ENCODE measurements at places on chromosomes 1 and 21.

DNA sequence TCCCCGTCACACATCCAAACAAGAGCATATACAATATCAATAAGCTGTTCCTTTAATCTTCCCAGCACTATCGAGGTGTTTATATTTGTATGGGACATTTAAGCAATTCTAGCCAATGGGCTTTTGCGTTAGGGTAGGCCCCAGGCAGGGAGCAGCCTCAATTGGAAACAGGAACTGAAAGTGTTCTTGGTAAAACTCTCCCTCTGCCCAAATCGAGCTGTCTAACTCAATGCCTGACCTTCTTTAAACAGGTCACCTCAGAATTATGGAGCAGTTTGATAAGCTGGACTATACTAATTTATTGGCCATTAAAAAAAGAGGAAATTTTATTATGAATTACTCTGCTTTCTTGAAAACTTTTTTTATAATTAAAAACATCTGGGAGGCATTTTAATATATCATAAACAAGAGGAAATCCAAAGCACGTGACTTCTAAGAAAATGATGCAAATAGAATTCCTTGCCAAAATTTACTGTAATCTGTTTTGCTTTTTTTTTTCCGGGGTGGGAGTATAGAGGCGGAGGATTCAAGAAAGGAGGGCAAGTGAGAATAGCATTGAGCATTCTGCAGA lies 498.1 kb downstream of the LMO4 start:
- no peak overlapping the region for H3K4me3 ChIP-seq
- H3K36me3 ChIP-seq: no peaks in the 10 kb centered on the region
- no peaks in the 10 kb centered on the region for H3K4me1 ChIP-seq
- H3K27me3 ChIP-seq: peaks cover 34% of the 10 kb centered on the region

- no peaks in the 10 kb centered on the region for H3K27me3 ChIP-seq
- H3K4me3 ChIP-seq: no peak overlapping the region
- no peak for DNase-seq
- H3K27ac ChIP-seq: no peak overlapping the region
- no peaks in the 10 kb centered on the region for H3K4me1 ChIP-seq
- peaks cover 5% of the 10 kb centered on the region for H3K36me3 ChIP-seq
Observed at GRCh38 chr1:228318823-228319241, 87.8 kb downstream of the TRIM11 start.

GRCh38 chr1:22727873-22728272 lies 17.2 kb downstream of the EPHB2 start:
- peaks cover 2% of the 10 kb centered on the region for H3K36me3 ChIP-seq
- H3K27me3 ChIP-seq: peaks cover 11% of the 10 kb centered on the region
- no peak overlapping the region for H3K27ac ChIP-seq

DNA sequence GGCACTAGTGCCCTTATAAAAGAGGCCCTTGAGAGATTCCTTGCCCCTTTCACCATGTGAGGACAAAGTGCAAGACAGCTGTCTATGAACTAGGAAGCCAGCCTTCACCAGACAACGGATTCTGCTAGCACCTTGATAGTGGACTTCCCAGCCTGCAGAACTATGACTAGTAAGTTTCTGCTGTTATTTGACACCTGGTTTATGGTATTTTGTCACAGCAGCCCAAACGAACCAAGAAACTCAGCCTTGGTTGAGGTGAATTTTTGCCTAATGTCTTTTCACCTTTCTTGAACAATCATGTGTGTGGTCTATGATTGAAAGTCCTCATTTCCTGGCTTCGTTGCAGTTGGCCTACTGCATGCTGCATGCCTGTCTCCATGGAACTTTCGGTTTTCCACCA lies 302.2 kb downstream of the GRIK1 start:
- H3K36me3 ChIP-seq: no peaks in the 10 kb centered on the region
- no peaks in the 10 kb centered on the region for H3K4me1 ChIP-seq
- DNase-seq: no peak
- H3K4me3 ChIP-seq: no peak overlapping the region
- H3K27me3 ChIP-seq: no peaks in the 10 kb centered on the region

DNA sequence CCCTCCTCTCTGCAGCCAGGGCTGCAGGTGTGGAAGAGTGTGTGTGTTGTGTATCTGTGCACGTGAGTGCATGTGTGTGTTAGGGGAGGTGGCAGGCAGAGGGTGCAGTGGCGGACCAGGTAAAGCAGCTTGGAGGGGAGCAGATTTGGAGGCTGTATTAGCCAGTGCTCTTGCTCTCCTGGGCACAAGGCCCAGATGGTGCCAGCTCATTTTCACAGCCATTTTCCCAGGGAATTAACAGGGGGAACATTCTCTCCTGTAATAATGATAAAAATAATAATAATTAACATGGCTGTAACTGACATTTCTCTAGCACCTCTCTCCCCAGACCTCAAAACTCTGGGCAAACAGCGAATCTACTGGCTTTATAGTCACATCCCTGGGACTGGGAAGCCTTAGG lies 43.6 kb downstream of the LRRN2 start:
- peaks cover 32% of the 10 kb centered on the region for H3K27me3 ChIP-seq
- H3K36me3 ChIP-seq: peaks cover 1% of the 10 kb centered on the region
- no peak overlapping the region for H3K27ac ChIP-seq
- H3K4me1 ChIP-seq: no peaks in the 10 kb centered on the region
- no peak overlapping the region for H3K4me3 ChIP-seq

DNA sequence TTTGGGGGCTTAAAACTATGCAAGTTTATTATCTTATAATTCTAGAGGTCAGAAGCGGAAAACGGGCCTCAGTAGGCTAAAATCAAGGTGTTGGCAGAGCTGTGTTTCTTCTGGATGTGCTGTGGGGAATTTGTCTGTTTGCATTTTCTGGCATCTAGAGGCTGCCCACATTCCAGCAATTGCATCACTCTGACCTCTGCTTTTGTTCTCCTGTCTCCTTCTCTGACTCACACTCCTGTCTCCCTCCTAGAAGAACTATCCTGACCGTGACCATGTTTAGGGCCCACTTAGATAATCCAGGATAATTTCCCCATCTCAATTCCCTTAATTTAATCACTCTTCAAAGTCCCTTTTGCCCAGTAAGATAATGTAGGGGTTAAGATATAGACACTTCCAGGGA lies 127.4 kb upstream of the DEPDC1 start:
- no peaks in the 10 kb centered on the region for H3K27me3 ChIP-seq
- H3K27ac ChIP-seq: no peak overlapping the region
- no peaks in the 10 kb centered on the region for H3K4me1 ChIP-seq
- H3K36me3 ChIP-seq: no peaks in the 10 kb centered on the region
- no peak for DNase-seq
- H3K4me3 ChIP-seq: no peak overlapping the region

DNA sequence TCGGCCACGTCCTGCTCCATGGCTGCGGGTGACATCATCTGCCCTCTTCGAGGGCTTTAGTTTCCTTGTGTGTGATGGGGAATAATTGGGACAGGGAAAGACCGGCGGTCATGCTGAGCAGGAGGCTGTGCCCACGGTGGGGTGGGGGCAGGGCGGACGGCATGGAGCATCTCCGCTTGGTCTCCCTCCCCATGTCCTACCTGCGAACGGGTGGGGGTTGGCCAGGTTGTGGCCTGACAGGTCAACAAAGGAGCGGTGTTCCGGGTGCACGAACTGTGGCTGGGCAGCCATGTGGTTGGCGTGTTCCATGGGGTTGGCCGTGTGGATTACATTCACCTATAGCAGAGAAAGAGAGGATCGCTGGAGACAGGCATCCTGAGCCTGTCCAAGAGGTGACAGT lies 80.0 kb downstream of the PIK3CD start:
- H3K4me3 ChIP-seq: peak overlapping the region; percentile 30
- DNase-seq: no peak
- peaks cover 77% of the 10 kb centered on the region for H3K36me3 ChIP-seq
- no peaks in the 10 kb centered on the region for H3K27me3 ChIP-seq
- H3K27ac ChIP-seq: peak overlapping the region; percentile 91

DNA sequence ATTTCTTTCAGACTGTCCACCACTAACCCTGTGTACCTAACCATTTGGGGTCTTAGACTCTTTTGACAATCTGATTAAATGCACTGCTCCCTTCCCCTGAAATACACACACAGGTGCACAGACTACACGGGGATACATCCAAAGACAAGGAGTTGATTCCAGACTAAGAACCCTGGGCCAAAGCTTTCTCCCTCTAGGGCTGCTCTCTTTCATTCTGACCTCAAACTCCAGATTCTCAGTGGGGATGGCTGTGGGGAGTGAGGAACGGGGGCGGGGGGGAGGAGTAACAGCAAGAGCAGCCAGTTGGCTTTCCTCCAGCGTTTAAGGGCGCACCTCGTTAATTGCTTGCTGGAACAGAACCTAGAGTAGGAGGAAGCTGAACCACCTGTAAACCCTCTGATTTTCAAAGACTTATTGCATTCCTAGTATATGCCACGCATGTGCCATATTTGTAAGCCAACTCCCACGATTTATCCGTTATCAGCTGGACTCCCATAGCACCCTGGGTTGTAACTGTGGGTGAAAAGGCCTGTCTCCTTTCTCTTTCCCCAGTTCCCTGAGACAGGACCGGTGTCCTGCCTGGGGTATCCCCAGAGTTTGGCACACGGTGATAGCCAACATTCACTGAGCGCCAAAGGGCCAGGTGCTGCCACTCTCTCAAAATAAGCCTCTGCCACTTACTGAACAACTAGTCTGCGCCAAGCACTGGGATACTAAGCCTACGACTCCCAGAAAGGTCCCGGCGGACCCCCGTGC lies 920 bp downstream of the MTHFR start:
- peak overlapping the region; percentile 99 for H3K27ac ChIP-seq
- H3K27me3 ChIP-seq: no peaks in the 10 kb centered on the region
- peaks cover 27% of the 10 kb centered on the region for H3K36me3 ChIP-seq
- DNase-seq: no peak
- H3K4me1 ChIP-seq: peaks cover 73% of the 10 kb centered on the region

DNA sequence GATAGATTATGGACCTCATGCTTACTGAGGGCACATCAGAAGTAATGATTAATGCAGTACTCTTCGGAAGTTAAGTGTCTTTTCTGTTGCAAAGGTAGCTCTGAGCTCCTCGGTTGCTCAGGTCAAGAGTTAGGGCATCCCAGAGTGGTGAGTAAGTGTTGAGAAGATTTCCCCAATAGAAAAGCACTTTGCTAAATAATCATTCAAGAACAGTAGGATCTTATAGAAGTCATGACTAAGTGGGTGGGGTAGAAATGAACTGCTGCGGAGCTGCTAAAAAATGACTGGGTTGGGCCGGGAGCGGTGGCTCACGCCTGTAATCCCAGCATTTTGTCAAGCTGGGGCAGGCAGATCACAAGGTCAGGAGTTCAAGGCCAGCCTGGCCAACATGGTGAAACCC lies 648.6 kb upstream of the CAMK1G start:
- peaks cover 1% of the 10 kb centered on the region for H3K36me3 ChIP-seq
- DNase-seq: no peak
- H3K27me3 ChIP-seq: no peaks in the 10 kb centered on the region
- no peaks in the 10 kb centered on the region for H3K4me1 ChIP-seq
- H3K4me3 ChIP-seq: no peak overlapping the region
- H3K27ac ChIP-seq: no peak overlapping the region

DNA sequence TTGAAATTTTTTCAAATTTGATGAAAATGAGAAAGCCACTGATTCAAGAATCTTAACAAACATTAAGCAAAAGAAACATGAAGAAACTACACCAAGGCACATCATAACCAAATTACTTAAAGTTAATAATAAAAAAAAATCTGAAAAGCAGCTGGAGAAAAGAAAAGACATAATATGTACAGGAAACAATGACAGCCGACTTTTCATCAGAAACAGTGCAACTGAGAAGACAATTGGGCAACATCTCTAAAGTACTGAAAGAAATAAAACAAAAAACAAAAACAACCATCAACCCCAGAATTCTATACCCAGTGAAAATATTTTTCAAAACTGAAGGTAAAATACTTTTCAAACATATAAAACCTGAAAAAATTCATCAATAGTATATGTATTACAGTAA lies 73.8 kb upstream of the DMRTA2 start:
- H3K27me3 ChIP-seq: no peaks in the 10 kb centered on the region
- H3K4me1 ChIP-seq: no peaks in the 10 kb centered on the region
- no peak for DNase-seq
- H3K36me3 ChIP-seq: peaks cover 2% of the 10 kb centered on the region
